Fibroblast of lung (primary cell): ENCODE measurements at places on chromosomes 2 and 18. TPM values are rescaled to one million over a fixed set of nuclear protein-coding genes. Genes with fewer than 3 reads are reported as not detected.

The SCN1A gene
- under 0.01 and 0.50 TPM in 2 replicates for total RNA-seq

The IL36A gene
- not detected in 2 replicates for total RNA-seq

The GKN2 gene
- not detected in 2 replicates for total RNA-seq

The SCN3A gene
- total RNA-seq, result 0.26 and 0.33 TPM in 2 replicates

DNA sequence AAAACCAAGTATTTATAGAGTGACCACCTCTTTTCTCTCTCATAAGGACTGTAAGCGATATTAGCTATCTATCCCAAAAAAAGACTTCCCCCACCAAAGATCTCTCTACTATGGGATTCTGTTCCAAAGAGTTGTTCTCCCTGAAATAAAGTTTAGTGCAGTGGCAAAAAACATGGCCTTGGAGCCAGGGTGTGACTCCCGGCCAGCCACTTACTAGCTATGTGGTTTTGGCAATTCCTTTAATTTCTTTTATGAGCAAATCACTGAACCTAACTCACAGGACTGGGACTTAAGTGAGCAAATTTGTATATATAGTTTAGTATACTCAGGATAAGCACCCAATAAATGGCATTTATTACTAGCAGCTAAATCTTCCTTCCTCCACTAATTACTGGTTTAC is 42.6 kb downstream of the SESTD1 start:
- H3K36me3 ChIP-seq, result no peaks in the 10 kb centered on the region
- no peaks in the 10 kb centered on the region for H3K4me1 ChIP-seq
- DNase-seq, result no peak

DNA sequence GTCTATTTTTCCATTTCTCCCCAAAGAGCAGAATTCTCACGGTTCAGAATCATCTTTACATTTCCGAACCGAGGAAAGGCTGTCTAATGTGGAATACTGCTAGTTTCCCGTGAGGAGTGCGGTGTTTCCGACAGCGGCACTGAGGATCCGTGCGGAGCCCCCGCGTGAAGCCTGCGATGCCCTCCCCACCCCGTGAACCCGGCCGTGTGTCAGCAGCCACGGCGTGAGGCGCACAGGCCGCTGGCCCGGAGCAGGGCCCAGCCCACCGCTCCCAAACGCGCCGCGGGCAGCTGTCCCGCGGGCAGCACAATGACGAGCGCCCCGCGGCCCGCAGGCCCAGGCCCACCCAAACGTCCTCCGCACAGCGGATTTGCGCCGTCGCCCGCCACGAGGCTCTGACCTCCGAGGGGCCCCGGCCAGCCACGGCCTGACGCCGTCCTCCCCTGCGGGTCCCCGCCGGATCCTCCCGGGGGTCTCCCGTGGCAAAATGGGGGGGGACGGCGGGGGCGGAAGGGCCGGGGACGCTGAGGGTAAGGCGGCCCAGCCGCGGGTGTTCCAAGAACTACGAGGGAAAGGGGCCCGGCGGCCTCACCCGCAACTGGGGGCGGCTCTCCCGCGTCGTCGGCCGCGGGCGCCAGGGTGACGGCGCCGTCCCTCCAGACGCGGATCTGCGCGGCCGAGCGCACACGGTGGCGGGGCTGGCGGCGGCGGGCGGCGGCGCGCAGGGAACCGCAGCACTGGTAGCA is 796 bp downstream of the SPIRE1 start:
- H3K4me1 ChIP-seq, result peaks cover 2% of the 10 kb centered on the region
- peak overlapping the region; percentile 79 for H3K27ac ChIP-seq
- H3K4me3 ChIP-seq, result peak overlapping the region; percentile 98
- no peaks in the 10 kb centered on the region for H3K36me3 ChIP-seq
- no peaks in the 10 kb centered on the region for H3K27me3 ChIP-seq
- DNase-seq, result peak; percentile 37

DNA sequence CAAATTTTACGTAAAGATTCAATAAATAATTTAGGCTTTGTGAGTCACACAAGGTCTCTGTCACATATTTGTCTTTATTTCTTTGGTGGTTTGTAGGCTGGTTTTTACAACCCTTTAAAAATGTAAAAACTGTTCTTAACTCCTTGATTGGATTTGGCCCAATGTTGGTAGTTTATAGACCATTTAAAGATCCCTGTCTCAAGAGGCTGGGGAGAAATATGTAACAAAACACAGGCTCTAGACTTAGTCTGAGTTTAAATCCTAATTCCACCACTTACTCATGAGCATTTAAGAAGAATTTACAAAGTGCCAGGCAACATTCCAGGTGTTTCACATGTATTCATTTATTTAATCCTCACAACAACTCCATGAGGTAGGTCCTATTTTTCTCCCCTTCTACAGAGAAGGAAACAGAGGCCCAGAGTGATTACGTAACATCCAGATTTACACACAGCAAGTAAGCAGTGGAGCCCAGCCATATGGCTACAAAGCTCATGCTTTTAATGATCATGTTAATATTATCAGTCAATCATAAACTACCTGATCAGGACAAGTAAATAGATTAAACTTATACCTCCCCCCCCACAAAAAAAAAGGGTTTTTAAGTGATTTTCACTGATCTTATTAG is 416.6 kb upstream of the ACVR2A start:
- H3K4me1 ChIP-seq, result no peaks in the 10 kb centered on the region
- H3K27me3 ChIP-seq, result no peaks in the 10 kb centered on the region
- DNase-seq, result no peak
- no peaks in the 10 kb centered on the region for H3K36me3 ChIP-seq
- no peak overlapping the region for H3K27ac ChIP-seq
- no peak overlapping the region for H3K4me3 ChIP-seq

DNA sequence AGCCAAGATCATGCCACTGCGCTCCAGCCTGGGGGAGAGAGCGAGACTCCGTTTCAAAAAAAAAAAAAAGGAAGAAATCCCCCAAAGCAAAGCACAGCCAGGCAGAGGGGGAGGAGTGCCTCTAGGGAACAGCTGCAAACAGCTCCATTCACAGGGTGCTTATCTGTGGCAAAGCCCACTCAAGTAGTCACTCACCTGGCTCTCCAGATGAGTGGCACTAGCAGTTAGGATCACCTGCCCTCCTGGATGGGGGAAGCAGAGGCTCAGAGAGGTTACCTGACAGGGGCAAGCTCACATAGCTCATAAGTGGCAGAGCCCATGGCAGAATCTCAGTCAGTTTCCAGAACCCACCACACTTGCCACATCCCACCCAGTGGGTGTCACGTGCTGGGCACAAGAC is 30.3 kb downstream of the TFCP2L1 start:
- DNase-seq, result no peak
- no peak overlapping the region for H3K4me3 ChIP-seq
- H3K4me1 ChIP-seq, result no peaks in the 10 kb centered on the region
